CD4-positive, alpha-beta T cell treated with Interleukin-6 at 100 ng/mL for 8 hours (primary cell): ENCODE measurements at places on chromosomes 13 and 19.

DNA sequence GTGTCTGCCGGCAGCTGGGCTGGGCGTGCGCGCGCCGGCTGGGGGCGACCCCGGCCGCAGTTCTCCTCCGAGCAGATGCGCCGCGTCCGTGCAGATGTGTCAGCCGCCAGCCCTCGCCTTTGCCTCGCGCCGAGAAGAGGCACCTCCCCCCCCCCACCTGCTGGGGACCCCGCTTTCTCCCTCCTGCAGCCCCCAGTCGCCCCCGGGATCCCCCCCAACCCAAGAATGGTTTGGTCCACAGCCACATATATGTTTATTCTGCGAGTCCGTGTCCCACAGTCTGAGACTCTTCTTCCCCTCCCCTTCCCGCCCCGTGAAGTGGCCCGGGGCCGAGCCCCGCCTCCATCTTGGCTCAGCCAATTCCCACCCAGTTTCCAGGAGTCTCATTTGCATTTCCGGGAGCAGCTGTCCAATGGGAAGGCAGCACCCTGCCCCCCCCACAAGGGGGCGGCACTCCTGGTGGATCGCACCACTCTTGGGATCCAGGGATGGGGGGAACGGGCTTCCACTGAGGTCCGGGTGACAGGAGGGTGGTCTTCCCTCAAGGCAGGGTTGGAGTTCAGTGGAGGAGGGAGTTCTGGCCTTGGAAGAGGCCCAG is 8.6 kb downstream of the ISOC2 start:
- peak; percentile 8 for DNase-seq

DNA sequence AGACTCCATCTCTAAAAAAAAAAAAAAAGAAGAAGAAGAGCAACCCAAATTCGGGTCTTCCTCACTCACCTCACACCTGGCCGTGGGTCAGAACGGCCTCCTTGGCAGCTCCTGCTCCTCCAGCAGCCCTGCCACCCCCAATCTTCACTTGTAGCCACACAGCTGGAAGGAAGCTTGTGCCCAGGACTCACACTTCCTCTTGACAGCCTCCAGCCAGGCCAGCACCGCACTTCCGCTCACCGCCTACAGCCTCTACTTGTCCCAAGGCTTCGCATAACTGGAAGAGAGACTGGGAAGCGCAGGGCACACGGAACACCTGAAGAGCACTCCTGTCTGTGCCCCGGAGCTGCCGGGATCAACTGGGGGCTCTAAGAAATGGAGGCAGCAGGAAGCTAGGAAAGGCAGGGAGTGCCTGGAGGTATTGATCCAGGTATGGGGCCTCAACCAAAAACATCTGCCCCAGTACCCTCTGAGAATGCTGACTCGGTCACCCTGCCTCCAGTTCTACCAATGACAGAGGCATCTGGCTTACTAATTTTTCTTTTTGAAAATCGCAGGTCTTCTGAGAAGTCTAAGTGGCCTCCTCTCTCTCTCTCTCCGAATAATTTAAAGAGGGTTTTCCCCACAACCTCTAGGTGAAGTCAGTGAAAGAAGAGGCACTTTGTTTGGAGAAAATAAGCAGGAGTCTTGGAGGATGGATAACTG is 31.1 kb upstream of the ATP12A start:
- no peak for DNase-seq

- DNase-seq, result no peak
Measured at GRCh38 chr13:94607939-94608338, 6.3 kb downstream of the GPR180 start.

DNA sequence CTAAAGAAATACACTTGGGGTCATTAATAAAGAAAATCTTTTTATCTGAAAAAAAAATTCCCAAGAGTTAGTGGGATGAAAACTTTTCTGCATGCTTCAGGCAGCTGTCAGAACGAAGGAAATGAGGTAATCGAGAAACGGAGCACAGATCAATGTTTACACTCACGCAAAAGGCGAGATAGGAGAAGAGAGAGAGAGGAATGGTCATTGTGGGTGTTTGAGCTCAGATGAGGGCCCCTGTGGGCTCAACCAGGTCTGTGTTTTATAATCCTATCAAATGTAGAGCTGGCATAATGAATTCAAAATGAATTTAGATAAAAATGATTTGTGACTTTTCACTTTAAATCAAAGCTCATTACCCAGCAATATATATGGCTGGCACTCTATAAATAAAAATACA is 6.3 kb upstream of the RXFP2 start:
- no peak for DNase-seq

DNA sequence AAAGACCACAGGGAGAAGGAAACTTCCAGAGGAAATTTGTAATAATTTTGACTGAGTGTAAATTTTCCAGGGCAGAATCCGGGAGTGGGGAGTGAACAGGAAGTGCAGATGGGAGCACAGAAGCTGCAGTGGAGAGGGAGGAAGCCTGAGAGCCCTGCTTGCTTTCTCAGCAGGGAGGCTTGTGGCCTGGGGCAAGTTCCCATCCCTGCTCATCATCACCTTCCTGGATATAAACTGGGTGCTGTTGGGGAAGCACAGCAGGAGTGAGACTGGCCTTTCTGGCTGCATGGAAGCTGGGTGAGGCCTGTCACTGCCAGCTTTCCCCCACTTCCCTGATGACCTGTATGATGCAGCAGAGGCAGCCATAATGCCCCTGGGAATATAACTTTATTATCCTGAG is 532.9 kb downstream of the SLITRK6 start:
- DNase-seq, result no peak

DNA sequence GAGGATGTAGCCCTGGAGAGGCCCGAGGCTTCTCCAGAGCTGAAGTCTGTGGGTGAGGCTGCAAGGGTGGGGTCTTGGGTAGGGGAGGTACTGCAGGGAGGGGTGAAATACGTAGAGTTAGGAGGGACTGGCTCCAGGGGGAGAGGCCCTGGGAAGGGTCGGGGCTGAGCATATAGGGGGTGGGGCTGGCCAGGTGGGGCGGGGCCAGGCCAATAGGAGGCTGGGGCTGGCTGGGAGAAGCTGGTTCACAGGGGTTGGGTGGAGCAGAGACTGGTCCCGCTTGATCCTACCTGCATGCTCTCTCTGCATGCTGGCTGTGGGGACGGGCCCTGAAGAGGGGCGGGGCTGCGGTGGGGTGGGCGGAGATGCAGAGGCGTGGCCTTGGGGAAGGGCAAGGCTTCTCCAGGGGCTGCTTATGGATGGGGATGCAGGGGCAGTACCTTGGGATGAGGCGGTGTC is 51.9 kb downstream of the CELF5 start:
- no peak for DNase-seq

GRCh38 chr13:101529422-101529821 is 76.9 kb downstream of the ITGBL1 start:
- DNase-seq, result no peak

DNA sequence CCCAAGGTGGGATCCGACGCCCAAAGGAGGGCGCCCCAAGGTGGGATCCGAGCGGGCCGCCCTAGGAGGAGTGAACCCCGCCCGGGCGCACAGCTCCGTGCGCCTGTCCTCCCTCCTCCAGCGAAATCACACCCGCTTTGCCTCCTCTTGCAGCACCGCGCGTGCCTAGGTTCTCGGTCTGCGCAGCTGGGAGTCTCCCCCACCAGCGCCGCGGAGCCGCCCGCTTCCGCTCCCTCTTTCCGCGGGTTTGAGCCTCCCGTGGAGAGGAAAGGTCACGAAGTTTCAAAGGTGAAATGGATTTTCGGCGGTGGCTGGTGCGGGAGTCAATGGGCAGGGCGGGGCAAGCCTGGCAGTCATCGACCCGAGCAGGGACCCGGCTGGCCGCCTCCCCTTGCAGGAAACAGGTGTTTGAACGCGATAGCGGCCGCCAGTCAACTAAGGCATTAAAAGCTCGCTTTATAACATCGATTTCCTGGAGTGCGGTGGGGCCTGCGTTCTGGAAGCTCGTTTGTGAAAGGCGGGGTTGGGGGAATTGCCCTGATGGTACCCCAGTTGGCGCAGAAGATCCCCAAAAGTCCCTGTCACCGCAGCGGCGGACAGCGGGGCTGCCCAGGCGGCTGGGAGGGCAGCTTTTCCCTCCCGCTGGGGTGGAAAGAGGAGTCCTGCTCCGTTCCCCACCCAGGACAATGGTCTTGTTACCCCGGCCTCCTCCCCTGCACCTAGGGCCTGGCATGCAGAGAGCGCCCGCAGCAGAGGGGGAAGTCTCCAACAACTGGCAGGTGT is 9.0 kb upstream of the SOX1 start:
- no peak for DNase-seq

DNA sequence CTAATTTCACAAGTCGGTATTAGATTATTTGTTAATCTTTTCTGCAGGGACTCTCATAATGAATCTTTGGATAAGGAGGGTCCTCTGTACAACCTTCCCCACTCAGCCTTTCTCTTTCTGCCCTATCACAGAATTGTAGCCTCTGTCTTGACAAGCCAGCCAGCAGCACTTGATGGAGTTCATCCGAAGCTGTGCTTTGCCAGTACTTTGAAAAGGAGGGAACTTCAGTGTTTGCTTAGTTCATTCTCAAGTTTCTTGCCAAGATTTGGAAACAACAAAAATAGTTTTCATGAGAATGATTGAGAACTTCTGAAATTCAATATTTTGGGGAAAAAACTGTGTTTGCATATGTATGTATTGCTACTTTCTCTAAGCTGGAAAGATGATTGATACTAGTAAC is 69.3 kb upstream of the HMGB1 start:
- no peak for DNase-seq

DNA sequence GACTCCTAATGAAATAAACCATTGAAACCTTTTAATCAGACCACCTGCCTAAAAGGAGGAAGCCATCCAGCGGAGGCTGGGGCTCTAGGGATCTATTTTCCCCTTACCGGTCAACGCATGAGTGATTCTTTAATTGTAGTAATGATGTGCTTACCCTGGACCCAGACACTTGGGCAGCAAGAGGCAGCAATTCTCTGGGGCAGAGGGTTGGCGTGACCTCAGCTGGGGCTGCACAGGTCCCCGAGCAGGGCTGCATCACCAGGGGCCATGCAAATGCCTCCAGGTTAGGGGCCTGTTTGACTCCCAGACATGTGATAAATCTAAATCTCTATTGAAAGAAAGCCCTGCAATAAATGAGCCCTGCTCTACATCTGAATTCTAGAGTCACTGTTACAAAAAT is 194.2 kb upstream of the TSHZ3 start:
- no peak for DNase-seq

DNA sequence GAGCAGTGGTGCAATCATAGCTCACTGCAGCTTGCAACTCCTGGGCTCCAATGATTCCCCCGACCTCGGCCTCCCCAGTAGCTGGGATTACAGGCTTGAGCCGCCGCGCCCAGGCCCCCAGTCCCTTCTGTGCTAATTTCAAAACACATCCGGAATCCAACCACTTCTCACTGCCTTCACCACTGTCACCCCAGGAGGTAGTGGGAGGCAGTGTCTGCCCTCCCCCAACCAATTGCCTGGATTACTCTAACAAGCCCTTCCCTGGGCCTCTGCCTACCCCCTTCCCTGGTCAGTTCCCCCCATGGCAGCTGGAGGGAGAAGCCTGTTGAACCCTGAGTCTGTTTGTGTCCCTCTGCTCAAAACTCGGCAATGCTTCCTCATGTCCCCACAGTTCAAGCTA is 2.3 kb downstream of the PRAM1 start:
- DNase-seq, result no peak

DNA sequence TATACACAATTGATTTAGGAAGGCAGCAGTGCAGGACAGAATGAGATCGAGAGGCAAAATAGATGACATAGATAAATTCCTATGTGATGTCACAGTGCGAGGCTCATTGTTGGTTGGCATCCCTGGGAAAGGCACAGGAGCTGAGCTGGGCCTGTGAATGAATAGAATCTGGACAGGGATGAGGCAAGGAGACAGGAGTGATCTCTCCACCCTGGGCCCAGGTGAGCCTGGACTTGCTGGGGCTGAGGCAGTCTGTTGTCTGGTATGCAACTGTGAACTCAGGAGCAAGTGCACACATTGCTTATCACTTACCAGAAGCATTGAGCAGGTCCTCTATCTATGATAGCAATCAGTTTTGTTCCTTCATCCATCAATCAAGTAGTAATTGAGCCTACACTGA is 48.2 kb upstream of the ESD start:
- DNase-seq, result no peak

DNA sequence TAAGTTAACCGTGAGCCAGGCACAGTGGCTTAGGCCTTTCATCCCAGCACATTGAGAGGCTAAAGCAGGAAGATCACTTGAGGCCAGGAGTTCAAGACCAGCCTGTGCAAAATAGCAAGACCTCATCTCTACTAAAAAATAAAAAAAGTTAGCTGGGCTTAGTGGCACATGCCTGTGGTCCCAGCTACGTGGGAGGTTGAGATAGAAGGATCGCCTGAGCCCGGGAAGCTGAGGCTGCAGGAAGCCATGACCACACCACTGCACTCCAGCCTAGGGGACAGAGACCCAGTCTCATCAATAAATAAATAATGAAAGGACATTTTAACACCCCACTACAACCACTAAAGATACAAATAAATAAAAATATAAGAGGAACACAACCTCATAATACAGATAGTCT is 21.6 kb downstream of the LSM14A start:
- DNase-seq, result no peak

DNA sequence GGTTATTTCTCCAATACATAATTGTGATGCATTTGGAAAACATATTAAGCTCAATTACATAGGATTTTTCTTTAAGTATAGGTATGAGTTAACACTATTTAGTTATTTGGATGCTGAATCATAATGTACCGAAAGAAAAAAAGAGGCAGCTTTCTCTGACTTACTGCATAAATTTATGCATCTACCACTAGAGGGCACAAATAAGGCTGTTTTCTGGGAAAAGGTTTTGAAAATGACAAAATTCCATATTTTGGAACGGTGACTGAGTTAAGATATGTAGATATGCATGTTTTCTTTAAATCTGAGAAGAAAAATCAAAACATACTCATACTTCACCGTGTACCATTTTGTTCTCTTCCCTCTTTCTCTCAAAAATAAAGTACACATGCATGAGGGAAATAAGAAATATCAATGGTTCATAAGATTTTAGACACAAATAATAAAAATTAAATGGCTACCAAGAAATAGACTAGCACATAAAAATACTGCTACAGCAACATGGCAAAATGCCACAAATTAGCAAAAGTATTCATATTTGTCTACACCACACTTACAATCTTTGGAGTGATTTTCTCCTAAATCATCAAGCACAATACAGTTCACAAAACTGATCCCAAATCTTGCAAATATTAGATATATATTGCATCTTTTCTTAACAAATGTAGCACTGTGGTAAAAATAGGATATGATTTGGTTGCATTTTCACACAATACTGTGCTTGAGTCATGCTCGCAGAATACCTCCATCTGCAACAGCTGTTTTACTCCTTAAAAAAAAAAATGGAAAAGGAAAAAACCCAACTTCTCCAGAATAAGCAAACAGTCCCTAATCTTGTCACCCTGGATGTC is 260.0 kb downstream of the FGF14 start:
- DNase-seq, result no peak

DNA sequence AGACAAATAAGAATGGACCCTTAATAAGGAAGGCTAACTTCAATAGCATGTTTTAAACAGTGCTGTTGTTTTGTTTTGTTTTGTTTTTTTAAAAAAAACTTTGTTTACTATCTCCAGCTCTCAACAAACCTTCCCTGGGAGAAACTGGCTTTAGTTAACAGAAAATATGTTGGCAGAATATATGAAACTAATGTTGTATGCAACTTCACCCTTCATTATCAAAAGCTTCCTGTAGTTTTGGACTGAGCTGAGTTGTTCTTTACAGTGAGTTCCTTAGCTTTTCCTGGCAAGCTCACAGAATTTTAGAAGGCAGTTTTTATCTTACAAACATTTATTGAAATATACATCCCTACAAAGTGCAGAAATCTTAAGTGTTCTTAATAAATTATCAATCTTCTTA is 2480.7 kb upstream of the PCDH20 start:
- no peak for DNase-seq

GRCh38 chr19:3469638-3470499 is 10.5 kb downstream of the SMIM24 start:
- DNase-seq, result no peak
